Activated T-cell treated with anti-CD3 and anti-CD28 coated beads for 4 hours (primary cell): ENCODE measurements at places on chromosomes 11 and 22.

DNA sequence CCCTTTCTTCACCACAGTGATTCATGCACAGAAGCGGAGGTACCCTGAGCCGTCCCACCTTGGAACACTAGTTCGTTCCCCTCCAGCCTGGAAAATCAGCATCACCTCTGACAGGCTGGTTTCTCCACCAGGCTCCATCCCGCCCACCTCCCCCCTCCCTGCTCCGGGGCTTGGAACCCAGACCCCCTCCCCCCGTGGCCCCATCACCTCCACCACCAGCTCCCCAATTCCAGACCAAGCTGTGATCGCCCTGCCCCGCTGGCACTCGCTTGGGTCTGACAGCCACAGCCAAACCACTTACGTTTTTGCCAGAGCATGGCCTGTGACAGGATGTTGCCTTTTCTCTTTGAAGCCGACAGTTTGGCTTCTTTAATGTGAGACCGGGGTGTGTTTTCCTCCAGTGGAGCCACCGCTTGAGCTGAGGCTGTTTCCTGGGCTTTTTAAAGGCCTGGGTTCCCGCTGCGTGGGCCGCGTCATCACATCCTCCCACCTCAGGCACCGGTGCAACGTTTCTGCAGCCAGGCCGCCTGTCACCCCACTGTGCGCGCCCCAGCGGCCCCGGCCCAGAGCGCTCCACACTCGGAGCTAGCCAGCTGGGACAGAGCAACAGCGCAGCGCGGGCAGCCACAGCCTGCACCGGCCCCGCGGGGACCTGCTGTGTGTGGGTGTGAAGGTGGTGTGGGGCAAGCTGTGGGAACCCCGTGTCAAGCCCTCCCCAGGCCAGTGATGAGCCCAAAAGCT is at the start of gene POU2AF1:
POU2AF1 (minus strand) TSS at position 415 of the 741 bp plus-strand sequence; CDS start at position 317, 98 bp downstream.
- peak; percentile 75 for DNase-seq

- DNase-seq: no peak
Observed at GRCh38 chr11:33390944-33391892, 134.0 kb downstream of the HIPK3 start.

DNA sequence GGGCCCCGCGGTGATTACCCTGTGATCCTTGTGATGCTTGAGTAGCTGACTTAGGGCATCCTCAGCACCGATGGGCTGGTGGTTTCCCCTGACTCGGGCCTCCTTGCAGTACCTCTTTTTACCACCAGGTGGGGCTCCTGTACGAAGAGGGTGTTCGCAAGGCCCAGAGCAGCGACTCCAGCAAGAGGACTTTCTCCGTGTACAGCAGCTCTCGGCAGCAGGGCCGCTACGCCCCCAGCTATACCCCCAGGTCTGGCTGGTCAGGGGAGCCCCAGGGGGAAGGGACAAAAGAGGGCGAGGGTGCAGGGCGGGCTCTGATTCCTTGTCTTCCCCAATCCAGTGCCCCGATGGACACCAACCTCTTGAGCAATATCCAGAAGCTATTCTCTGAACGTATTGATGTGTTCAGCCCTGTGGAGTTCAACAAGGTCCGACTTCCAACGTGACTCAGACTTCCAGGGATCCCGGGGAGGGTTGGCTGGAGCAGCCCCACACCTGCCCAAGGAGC is 1.3 kb upstream of the TM7SF2 start:
- DNase-seq: peak; percentile 99

GRCh38 chr11:64358907-64359711 is at the start of gene RPS6KA4:
TSS of gene RPS6KA4 (plus strand) at chr11:64359162. CDS start at chr11:64359236, 74 bp downstream.
- DNase-seq: no peak

DNA sequence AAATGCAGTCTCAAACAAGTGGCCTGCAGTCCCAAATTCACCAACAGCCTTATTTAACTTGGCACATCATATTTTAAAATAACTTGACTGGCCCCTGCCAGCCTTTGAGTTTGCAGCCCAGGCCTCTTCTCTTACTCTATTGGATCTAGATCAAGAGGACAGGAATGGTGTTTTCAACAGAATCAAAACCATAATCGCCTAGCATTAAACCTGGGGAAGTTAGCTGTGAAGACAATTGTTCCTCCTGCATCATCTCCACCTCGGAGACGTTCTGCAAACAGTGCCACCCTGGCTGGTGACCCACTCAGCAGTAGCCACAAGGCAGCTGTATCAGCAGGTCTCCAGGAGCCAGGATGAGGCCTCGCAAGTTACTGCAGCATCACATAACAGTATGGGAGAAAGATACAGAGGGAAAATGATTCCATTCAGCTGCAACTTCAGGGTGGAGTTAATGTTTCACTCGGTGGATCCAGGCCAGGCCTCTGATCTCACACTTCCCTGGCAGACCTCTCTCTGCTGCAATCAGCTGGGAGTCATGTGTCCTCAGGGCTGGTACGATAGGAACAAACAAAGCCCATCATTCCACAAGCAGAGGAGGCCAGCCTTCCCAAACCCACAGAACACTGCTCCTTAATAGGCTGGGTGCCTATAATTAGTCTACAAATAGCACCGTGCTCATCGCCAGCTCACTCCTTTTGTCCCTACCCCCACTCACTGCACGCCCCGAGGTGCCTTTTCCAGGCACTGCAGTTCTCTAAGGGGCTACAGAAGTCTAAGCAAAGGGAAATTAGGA is 18.6 kb upstream of the SCN2B start:
- DNase-seq: no peak

GRCh38 chr11:120128392-120129119 is 9.4 kb downstream of the TRIM29 start:
- DNase-seq: no peak

DNA sequence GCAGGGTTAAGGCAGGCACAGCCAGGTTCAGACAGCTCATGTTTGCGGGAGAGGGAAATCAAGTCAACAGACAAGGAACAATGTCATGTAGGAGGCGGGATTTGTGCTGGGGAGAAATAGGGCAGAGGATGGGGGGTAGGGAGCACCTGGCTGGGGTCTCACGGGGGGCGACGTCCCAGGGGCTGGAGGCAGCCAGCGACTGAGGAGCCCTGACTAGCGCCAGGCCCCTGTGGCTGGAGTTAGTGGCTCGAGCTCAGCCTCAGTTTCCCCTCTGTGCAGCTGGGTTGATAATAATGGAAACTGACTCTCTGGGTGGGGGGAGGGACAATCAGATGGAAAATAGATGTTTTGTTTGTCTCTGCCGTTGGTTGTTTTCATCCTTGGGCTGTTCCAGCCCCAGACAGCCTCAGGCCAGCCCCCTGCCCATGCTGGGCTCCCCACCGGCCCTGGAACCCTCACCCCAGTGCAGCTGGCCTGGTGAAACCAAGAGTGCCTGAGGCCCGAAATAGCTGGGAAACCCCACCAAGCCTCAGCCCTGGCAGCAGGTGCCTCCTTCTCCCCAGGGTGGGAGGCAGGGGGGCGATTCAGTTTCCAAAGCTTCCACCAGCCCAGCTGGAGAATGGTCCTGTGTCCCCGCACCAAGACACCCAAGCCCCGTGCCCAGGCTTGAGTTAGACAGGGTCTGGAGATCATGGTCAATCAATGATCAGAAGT is 44.1 kb downstream of the IGLL5 start:
- no peak for DNase-seq
